Heart left ventricle (tissue), 16 donors: ENCODE measurements at places on chromosomes 6 and 20. TPM values are rescaled to one million over a fixed set of nuclear protein-coding genes. Genes with fewer than 3 reads are reported as not detected.

The FERMT1 gene
- 2.1 TPM for total RNA-seq

The ZNF311 gene
- total RNA-seq: 0.84 TPM

The RBM24 gene
- total RNA-seq: 166 TPM

The TNNC2 gene
- not detected for total RNA-seq

The SNAP25 gene
- total RNA-seq: 0.77 TPM

The CPNE5 gene
- 41.5 TPM for total RNA-seq

The BLTP3A gene
- total RNA-seq: 22.4 TPM

The POM121L2 gene
- total RNA-seq: not detected

The LINC00237 gene
- total RNA-seq: not detected

The CTAGE9 gene
- total RNA-seq: not detected

The SLC12A5 gene
- total RNA-seq: 1.7 TPM

The BMP6 gene
- 1.4 TPM for total RNA-seq
